ENCODE measurements at places on chromosomes 12 and 14.

GRCh38 chr12:48774516-48774915, 14.4 kb downstream of the ADCY6 start:
- no peak for DNase-seq

DNA sequence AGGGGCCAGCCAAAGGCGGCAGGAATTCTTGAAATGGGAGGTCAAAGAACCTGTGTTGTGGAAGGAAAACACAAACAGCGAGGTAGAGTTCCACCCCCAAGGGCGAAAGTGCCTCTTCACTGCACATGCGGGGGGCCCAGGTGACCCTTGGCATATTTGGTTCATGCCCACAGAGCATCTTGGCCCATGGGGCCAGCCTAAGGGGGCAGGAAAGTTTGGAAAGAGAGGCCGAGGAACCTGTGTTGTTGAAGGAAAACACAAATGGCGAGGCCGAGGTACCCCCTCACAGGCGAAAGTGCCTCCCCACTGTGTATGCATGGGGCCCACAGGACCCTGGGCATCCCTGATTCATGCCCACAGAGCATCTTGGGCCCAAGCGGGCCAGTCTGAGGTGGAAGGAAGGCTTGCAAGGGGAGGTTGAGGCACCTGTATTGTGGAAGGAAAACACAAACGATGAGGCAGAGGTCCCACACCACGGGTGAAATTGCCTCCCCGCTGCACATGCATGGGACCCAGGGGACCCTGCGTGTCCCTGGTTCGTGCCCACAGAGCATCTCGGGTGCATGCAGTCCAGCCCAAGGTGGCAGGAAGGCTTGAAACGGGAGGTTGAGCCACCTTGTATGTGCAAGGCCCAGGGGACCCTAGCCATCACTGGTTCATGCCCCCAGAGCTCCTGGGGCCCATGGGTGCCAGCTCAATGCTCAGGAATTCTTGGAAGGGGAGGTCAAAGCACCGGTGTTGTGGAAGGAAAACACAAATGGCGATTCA, 384.1 kb downstream of the ALG10 start:
- DNase-seq, result no peak

GRCh38 chr14:73851000-73851399, 631 bp upstream of the PTGR2 start:
- no peak for DNase-seq

DNA sequence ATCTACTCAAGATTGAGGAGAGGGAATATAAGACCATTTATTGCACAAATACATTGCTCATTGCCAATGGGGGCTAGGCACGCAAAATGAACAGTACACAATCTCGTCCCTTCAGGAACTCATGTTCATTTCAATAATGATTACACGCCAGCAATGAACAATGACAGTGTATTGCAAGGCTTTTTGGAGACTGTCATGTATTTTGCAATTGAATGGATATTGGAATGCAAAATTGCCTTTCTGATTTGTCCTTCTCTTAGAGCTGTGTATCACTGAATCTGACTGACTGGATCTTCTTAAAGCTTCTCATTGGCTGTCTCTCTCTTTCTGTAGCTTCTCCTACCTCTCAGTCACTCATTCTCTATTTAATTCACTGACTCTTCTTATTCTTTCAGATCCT, 400.2 kb upstream of the DCN start:
- DNase-seq, result no peak

- DNase-seq, result no peak
Measured at GRCh38 chr14:69945912-69946311, 66.7 kb downstream of the SMOC1 start.

DNA sequence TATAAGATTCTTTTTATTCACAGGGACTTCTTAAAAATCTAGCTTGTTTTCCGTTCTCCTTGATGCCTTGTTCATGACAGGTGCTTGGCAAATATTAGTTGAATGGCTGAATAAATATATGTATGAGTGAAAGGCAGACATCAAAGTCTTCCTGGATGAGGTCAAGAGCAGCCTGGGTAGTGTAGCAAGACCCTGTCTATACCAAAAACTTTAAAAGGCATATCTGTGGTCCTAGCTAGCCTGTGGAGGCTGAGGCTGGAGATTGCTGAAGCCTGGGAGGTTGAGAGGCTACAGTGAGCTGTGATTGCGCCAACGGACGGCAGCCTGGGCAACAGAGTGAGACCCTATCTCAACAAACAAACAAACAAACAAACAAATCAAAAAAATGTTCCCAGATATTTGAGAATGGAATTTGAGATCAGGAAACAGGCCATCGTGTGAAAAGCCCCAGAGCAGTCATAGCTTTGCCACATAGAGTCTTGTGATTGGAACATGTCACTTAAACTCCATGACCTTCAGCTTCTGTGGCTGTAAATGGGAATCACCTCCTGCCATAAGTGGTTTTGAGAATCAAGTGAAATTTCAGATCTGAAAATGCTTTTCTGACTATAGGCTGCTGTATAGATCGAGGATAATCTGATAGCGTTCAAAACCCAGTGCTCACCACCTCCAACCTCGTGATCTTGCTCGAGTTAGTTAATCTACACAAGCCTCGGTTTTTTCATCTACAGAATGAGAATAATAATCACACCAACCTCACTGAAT, 64.3 kb downstream of the ZFP36L1 start:
- DNase-seq, result no peak

GRCh38 chr12:66050610-66051009, 79.9 kb downstream of the LLPH start:
- no peak for DNase-seq

DNA sequence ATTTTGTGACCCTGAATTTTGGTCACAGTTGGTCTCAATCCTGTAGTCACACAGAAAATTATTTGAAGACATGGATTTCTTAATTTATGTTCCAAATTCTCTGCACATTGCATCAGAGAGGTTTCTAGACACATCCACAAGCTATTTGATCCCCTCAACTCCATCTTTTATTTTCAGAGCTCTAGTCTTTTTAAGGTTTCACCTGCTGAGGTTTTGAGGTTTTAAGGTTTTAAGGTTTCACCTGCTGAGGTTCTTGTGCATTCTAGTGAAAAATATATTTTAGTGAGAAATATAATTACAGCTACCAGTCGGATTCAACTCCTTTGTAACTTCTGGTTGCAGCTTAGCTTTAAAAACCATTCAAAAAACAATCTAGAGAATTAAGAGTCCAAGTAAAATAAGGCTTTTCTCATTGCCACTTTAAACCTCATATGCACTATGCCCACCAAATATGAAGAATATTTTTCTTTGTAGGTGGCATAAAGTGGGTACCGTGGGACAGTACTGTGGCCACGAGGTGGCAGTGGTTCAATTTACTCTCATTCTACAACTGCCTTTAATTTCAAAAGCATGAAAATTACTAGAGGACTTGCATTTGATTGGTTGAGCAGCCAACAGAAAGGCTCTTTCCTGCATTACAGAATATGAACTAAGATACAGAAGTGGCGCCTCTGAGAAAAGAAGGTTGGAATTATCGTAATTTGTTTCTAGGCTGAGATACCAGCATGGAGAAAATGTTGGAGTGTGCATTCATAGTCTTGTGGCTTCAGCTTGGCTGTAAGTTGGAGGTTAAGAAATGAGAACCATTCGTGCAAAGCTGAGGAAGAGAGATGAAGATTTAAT, 366.5 kb upstream of the OR4E1 start:
- no peak for DNase-seq

GRCh38 chr12:112822056-112822455, 30.5 kb downstream of the RPH3A start:
- DNase-seq, result no peak

- DNase-seq, result no peak
Measured at GRCh38 chr12:116166306-116166705, 111.2 kb downstream of the MED13L start.

DNA sequence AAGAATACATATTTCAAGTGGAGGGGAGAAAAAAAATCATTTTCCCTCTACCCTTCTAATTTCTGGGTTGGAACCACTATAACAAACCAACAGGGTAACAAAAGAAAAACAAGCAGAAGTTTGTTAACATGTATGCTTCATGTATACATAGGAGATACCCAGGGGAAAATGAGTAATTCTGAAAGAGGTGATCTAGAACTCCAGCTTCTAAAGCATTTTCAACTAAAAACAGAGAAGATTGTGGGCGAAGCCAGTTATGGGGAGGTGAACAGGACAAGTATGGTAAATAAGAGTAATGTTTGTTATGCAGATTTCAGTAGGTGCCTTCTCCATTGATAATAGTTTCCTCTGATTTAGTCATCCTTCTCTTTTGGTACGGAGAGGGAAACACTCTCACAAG, 16.7 kb downstream of the FNTB start:
- DNase-seq, result no peak

DNA sequence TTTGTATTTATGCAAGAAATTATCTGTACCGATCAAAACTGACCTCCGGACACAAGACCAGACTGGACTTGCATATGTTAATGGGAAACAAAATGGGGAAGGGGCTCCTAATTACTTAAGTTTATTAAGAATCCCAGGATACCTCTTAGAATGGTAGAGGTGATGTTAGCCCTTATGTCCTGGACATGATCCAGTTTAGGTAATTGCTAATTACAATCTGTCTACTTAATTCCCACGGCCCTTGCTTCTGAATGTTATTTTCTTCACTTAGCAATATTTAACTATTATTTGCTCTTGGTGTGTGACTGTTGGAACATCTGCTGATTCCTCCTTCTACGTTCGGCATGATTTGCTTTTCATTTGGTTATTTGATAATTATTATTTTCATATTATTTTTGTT, 644.0 kb downstream of the DIO2 start:
- DNase-seq, result no peak

DNA sequence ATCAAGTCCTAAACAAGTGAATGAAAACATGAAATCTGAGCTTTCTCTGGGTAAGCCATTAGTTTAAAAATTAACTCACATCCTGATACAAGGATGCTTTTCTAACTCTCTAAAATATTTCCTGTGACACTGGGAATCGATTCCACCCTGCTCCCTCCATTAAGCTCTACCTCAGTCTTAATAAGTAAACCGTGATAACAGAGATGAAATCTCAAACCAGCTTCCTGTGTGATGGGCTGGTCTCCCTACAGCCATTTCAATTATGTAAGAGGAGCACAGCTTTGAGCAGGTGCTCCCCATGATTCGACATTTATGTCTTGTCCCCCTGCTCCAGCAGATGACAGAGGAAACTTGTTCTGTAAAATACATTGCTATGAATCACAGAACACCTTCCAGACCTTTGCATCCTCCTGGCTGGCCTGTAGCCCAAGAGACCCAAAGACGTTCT, 59.0 kb downstream of the GAS2L3 start:
- no peak for DNase-seq
